Gastrocnemius medialis (tissue), 4 donors: ENCODE measurements at places on chromosomes 3 and 15.

DNA sequence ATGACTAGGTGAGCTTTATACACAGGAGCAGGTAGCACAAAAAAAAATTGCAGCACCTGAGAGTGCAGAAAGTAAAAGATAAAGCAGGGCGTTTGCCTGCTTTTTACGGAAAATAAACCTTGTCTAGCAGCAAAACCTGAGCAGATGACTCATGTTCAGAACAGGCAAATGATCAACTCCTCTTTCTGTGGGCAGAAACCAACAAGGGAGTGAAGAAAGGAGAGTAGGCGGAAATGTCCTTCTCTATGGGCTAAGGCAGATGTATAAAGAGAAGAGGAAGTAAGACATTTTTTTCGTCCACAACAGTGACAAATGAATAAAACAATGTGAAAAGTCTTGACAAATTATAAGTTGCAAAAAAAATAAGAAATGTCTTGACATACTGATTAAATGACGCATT is 24.5 kb upstream of the GMNC start:
- H3K36me3 ChIP-seq = no peaks in the 10 kb centered on the region
- no peak overlapping the region for H3K4me3 ChIP-seq
- DNase-seq = no peak

GRCh38 chr15:101545548-101546505 is 56.3 kb upstream of the PCSK6 start:
- no peak overlapping the region for H3K4me3 ChIP-seq
- peaks cover 9% of the 10 kb centered on the region for H3K27me3 ChIP-seq
- DNase-seq = no peak
- H3K27ac ChIP-seq = no peak overlapping the region
- H3K4me1 ChIP-seq = no peaks in the 10 kb centered on the region

GRCh38 chr3:188792793-188793192 is 379.0 kb upstream of the TPRG1 start:
- H3K36me3 ChIP-seq = no peaks in the 10 kb centered on the region
- no peak for DNase-seq
- H3K27ac ChIP-seq = no peak overlapping the region
- H3K4me1 ChIP-seq = peaks cover 20% of the 10 kb centered on the region
- no peak overlapping the region for H3K4me3 ChIP-seq
- no peaks in the 10 kb centered on the region for H3K27me3 ChIP-seq

DNA sequence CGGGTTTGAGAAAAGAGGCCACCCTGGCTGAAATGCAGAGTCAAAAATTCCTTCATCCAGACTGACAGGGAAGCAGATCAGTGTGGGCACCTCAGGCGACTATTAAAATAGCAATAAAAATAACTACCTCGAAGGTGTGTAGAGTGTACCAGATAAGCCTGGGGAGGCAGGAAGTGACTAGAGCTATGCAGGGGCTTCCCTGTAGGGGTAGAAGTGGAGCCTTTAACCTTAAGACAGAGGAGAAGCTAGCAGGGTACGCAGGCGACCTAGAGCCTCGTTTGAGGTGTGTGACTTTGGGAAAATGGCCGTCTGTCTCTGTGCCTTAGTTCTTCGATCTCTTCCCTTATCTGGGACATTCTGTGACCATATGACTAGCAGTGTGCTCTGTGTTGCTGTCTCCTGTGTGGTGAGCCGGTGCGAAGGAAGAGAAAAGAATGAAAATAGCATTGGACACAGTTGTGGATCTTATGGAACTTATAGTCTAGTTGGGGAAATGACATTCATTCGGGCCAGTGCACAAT is 17.6 kb downstream of the BHLHE40 start:
- H3K27me3 ChIP-seq = no peaks in the 10 kb centered on the region
- DNase-seq = no peak
- H3K27ac ChIP-seq = no peak overlapping the region
- H3K36me3 ChIP-seq = no peaks in the 10 kb centered on the region

- H3K27me3 ChIP-seq = no peaks in the 10 kb centered on the region
- no peaks in the 10 kb centered on the region for H3K36me3 ChIP-seq
- no peak overlapping the region for H3K4me3 ChIP-seq
- peak overlapping the region; percentile 2 for H3K27ac ChIP-seq
Observed at GRCh38 chr3:194871864-194872668, 186.4 kb downstream of the FAM43A start.

GRCh38 chr15:58340176-58340575 is 91.6 kb upstream of the LIPC start:
- no peak overlapping the region for H3K4me3 ChIP-seq
- no peaks in the 10 kb centered on the region for H3K36me3 ChIP-seq
- no peaks in the 10 kb centered on the region for H3K27me3 ChIP-seq

DNA sequence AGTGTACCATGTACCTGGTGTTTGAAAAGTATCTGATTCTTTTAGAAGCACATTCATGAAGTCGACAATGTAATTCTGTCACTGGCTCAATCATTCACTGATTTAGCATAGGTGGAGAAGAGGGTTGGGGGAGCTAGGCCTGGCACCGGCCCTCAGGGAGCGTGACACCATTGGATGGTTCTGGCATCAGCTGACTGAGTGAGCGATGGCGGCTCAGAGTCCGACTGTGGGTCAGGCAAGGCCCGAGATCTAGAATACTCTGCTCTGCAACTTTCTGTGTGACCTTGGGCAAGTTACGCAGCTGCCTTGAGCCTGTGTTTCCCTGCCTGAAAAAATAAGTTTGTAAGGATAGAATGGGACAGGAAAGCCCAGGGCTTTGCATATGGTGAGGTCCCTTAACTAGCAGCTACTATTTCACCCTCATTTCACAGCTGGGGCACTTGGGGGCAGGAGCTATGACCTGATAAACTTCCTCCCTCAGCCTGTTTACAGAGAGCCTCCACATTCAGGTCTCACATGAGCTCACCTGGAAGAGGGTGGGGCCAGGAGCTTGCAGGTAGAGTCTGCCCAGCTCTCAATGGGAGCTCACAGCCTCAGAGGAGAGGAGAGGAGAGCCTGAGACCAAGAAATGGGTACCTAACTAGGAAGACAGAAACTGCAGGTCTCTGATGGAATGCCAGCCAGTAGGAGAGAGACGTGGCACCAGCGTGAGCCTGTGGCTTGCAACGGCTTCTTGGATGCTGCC is 153.7 kb upstream of the TLE3 start:
- no peaks in the 10 kb centered on the region for H3K36me3 ChIP-seq
- no peaks in the 10 kb centered on the region for H3K4me1 ChIP-seq
- no peaks in the 10 kb centered on the region for H3K27me3 ChIP-seq
- H3K4me3 ChIP-seq = no peak overlapping the region
- DNase-seq = no peak

- no peak for DNase-seq
- H3K36me3 ChIP-seq = no peaks in the 10 kb centered on the region
- H3K27ac ChIP-seq = no peak overlapping the region
- H3K27me3 ChIP-seq = no peaks in the 10 kb centered on the region
Observed at GRCh38 chr3:113270068-113270467, 58.7 kb downstream of the BOC start.

DNA sequence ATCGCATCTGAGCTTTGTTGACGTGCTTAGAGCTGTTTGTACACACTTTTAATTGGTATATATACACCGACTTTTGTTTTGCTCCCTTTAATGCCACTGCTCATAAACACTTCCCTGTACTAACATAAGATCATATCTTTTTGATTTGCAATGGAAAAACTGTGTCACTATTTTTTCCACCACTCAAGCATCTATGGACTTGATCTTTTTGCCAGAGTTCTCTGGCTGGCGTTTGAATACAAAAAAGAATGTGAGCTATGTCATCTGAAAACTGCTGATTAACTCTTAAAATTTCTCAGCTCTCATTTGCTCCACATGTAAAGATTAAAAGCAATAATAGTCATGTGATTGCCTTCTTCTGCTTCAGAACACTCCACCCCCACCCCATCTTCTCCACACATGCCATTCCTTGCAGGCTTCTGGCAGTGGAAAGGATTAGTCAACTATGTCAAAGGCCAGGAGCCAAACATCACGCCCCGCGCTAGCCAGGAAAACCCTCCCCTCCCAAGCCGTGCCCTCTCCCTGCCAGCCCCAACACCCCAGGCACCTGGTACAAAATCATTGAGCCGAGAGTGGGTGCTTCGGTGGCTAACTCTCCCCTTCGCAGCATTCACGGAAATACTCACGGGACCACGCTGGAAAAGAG is 123.4 kb upstream of the MEF2A start:
- no peaks in the 10 kb centered on the region for H3K27me3 ChIP-seq
- peaks cover 37% of the 10 kb centered on the region for H3K4me1 ChIP-seq
- no peaks in the 10 kb centered on the region for H3K36me3 ChIP-seq
- H3K4me3 ChIP-seq = peak overlapping the region; percentile 19

DNA sequence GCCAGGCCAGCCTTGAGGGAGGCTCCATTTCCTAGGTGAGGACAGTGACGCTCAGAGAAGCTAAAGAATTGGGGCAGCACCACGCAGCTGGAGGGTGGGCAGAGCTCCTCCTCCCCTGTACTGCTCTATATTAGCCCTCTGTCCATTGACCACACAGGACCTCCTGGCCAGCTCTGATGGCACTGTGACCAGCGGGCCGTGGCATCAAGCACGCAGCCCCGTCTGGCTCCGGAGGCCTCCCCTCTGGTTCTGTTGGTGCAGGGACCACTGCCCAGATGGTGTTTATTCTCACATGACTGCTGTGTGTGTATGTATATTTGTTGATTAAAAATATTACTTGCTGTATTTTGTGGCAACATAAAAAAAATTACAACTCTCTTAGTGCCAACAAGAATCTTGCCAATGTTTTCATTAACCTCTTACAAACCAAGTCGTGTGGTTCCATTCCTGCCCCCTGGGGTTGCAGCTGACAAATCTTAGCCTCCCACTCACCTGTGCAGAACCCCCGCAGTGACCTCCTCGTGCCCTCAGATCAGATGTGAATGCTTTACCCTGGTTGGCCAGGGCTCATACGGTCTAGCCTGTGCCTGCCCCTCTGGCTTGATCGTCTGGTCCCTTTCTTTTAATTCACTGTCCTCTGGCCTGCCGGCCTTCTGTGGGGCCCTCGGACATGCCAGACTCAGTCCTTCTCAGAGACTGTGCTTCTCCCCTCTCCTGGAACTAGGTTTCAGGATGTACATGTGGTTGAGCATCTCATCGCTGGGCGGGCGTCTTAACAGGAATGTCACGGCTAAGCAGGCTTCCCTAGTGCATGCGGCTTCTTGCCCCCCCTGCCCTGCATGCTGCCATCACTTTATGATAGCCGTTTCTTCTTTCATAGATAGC is 14.8 kb downstream of the CHCHD6 start:
- no peak overlapping the region for H3K27ac ChIP-seq
- H3K4me1 ChIP-seq = no peaks in the 10 kb centered on the region
- H3K4me3 ChIP-seq = no peak overlapping the region

DNA sequence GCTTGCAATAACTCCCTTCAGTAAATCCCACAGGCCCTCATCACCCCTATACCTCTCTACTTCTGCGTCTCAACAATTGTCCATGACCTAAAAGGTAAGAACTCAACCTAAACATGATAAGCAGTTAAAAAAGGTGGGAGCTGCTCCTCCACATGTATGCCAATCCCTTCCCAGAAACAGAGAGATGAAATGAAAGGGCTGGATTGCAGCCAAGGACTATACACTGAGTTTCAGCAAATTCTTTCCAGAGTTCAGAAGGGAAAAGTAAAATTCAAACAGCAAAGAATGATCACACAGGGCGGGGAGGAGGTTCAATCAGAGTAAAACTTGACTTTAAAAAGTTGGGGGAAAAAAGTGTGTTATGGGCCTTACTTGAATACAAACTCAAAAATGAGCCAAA is 27.5 kb downstream of the PLOD2 start:
- no peaks in the 10 kb centered on the region for H3K36me3 ChIP-seq
- no peaks in the 10 kb centered on the region for H3K4me1 ChIP-seq
- no peak for DNase-seq
- H3K27me3 ChIP-seq = no peaks in the 10 kb centered on the region
- H3K4me3 ChIP-seq = no peak overlapping the region
